Smooth muscle cell of the coronary artery (primary cell): ENCODE measurements at places on chromosomes 2 and 18. TPM values are rescaled to one million over a fixed set of nuclear protein-coding genes. Genes with fewer than 3 reads are reported as not detected.

The BCS1L gene
- 24.1 and 34.0 TPM in 2 replicates for total RNA-seq

The CRACDL gene
- 1.2 TPM in 1 of 2 replicates, not detected in the other for total RNA-seq

The RGPD3 gene
- total RNA-seq, result under 0.01 and 0.15 TPM in 2 replicates

The ANKRD23 gene
- 0.53 and 1.4 TPM in 2 replicates for total RNA-seq

The MYL12B gene
- total RNA-seq, result 371 and 731 TPM in 2 replicates

The CREG2 gene
- under 0.01 TPM in 2 replicates for total RNA-seq

The CD207 gene
- total RNA-seq, result not detected in 2 replicates
